Hepatocyte (in vitro differentiated cells): ENCODE measurements at places on chromosomes 12 and 14.

DNA sequence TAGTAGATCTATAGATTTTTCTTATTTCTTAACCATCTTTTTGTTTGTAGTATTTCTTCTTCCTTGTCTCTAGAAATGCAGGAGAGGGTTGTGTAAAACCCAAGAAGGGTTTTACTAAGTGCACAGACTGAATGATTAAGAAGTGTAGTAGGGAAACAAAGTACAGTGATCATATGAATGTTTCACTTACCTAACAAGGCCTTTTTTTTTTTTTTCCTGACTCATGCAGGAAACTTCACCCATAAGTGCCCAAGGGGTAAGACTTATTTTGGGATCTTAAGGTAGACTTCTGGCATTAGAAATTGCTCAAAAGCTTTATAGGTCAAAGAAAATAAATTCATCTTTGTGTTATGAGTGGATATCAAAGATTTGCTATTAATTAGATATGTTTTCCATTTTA, 10.2 kb downstream of the SCN8A start:
- no peak for DNase-seq

DNA sequence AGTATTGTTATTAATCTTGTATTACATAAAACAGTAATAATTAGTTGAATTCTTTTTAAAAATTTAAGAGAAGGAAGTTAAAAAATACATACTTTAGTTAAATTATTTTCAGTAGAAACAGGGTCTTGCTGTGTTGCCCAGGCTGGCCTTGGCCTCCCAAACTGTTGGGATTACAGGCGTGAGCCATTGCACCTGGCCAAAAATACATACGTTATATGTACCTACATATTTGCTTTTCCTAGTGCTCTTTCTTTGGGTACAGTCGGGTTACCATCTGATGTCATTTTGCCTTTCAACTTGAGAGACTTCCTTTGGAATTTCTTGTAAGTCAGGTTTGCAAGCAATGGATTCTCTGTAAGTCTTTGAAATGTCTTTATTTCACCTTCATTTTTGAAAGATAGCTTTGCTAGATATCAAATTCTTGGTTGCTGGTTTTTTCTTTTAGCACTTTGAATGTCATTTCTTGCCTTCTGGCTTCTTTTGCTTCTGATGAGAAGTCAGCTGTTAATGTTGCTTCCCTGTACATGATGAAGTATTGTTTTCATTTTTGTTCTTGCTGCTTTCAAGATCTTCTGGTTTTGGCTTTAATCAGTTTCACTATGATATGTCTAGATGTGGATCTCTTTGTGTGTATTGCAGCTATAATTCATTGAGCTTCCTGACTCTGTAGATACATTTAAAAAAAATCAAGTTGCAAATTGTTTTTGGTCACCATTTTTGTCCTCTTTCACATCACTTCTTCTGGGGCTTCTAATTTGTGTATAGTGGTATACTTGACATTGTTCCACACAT, 84.4 kb downstream of the SPATS2 start:
- no peak for DNase-seq

DNA sequence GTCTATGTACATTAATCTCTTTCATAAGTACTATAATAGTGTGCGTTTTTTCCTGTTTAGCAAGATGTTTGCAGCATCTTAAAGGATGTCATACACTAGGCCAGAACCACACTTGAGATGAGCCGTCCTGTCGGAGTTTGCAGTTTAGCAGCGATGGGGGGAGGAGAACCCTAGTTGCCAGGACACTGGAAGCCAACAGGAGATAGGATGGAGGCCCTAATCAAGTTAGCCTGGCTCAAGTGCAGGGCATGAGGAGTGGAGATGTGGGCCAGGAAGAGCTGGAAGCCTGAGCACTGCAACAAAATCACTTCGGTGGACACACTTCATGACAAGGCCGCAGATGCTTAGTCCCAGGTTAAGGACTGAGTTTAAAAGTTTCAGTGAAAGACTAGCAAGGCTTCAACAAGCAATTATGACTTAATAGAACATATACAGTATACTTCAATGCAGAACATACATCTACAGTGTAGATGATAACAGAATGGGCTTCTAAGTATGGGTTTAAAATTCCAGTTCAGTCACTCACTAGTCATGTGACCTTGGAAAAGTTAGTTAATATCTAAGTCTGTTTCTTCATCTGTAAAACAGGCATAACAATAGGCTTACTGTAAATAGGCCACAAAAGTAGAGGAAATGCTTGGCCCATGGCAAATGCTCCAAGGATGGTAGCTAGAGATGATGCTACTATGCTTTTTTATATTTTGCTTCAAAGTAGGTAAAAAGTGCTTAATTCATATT, 77.1 kb downstream of the PTPN21 start:
- no peak for DNase-seq

- DNase-seq = no peak
Observed at GRCh38 chr14:101031721-101032120, 128.2 kb upstream of the RTL1 start.

GRCh38 chr12:41310367-41310766, 122.2 kb downstream of the PDZRN4 start:
- no peak for DNase-seq
